ENCODE measurements at places on chromosomes 13 and 19. TPM values are rescaled to one million over a fixed set of nuclear protein-coding genes. Genes with fewer than 3 reads are reported as not detected.

DNA sequence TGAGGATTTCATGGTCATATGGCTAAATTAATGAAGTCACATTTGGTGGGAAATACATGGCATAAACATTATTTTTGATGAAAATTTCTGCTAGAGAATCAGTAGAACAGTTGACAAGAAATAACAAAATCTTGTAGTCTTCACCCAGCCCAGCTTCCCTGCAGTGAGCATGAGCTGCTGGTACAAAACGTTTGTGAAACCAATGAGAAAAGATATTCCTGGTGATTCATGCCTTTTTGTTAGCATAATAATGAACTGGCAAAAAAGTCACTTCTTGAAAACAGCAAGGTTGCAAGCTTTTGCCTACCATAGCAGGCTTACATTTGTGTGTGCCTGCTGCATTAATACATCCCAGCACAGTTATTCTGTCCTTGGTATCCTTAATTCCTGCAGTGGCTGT lies 475.9 kb upstream of the HTR2A start:
- peak; percentile 52 for DNase-seq

- no peak for DNase-seq
Measured at GRCh38 chr19:305240-306150, 14.3 kb upstream of the PLPP2 start.

DNA sequence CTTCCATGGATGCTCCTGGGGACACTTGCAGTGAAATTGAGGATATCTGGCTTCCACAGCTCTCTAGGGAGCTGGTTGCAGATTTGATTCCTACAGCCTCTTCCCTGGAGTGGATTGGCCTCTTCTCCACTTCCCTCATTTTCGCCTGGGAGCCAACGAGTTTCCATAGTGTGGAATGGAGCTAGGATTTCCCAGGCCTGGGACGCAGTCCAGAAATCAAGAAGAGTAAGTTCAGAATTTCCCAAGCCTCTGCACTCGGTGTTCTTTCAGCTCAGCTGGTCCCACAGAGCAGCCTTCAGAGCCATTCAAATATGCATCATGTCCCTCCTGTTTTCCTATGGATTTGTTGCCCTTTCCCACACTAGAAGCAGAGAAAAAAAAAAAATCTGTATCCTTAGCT lies 68.2 kb downstream of the RAP2A start:
- no peak for DNase-seq

DNA sequence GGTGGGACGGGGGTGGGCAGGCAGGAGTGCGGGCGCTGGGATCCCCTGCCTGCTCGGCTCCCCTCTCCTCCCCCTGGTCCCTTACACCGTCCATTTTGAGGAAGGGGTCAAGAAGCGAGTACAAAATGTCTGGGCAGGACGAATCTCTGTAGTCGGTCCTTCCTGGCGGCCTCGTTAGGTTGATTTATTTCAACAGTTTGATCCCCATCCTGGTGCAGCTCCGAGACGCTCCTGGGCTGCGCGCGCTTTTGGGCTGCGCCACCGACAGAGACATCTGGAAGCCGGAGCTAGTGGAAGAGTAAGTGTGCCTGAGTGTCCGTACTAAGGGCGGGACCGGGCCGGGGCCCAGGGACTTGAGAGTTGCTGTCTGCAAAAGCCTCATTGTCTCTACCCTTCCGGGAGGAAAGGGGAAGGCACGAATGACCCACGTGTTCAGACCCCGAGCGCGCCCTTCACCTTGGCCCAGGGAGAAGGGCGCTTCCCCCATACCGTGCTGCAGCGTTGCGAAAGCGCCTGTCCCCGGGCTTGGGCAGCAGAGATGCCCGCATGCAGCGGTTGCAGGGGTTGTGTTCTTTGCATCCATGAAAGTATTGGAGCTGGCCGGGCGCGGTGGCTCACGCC lies 1.8 kb downstream of the ZNF114 start:
- DNase-seq, result peak; percentile 91

FXYD1 gene
- total RNA-seq, result 1.4 TPM

NPAS1 gene
- total RNA-seq, result 15.6 TPM
